ENCODE measurements at places on chromosomes 7 and 10. TPM values are rescaled to one million over a fixed set of nuclear protein-coding genes. Genes with fewer than 3 reads are reported as not detected.

GPC2 gene
- total RNA-seq, result 0.70 TPM

FFAR4 gene
- 0.08 TPM for total RNA-seq

GPER1 gene
- total RNA-seq, result 1.2 TPM

PPP1R3C gene
- 28.3 TPM for total RNA-seq

NFE2L3 gene
- total RNA-seq, result 8.1 TPM

PCLO gene
- 0.98 TPM for total RNA-seq

GPR37 gene
- 0.51 TPM for total RNA-seq

TUBAL3 gene
- total RNA-seq, result 0.21 TPM

FAM237B gene
- not detected for total RNA-seq

TMEM236 gene
- 0.06 TPM for total RNA-seq

TMEM178B gene
- 1.3 TPM for total RNA-seq

NCF1 gene
- total RNA-seq, result 0.17 TPM

SLC13A1 gene
- not detected for total RNA-seq

SLC18A3 gene
- not detected for total RNA-seq

KIF20B gene
- 16.9 TPM for total RNA-seq

EIF4EBP2 gene
- 17.3 TPM for total RNA-seq

SP8 gene
- total RNA-seq, result not detected

SFRP5 gene
- 2.7 TPM for total RNA-seq

EVX1 gene
- total RNA-seq, result 0.13 TPM

RAB11FIP2 gene
- 8.5 TPM for total RNA-seq

CLDN3 gene
- total RNA-seq, result 3.6 TPM

TMEM225B gene
- total RNA-seq, result 0.89 TPM

CNPY1 gene
- total RNA-seq, result not detected

PGAM2 gene
- total RNA-seq, result not detected

HTR7 gene
- 0.24 TPM for total RNA-seq

AGR3 gene
- total RNA-seq, result not detected

GPR26 gene
- not detected for total RNA-seq

TLX1 gene
- not detected for total RNA-seq

SLC29A3 gene
- 25.1 TPM for total RNA-seq

TMEM176A gene
- total RNA-seq, result not detected

ANKRD1 gene
- 43.9 TPM for total RNA-seq

NODAL gene
- total RNA-seq, result not detected

POLR2J2 gene
- total RNA-seq, result 0.58 TPM

CPA5 gene
- not detected for total RNA-seq

CTAGE8 gene
- total RNA-seq, result not detected

IFIT1B gene
- not detected for total RNA-seq

NANOS1 gene
- 2.8 TPM for total RNA-seq

STRIP2 gene
- 7.1 TPM for total RNA-seq

LLCFC1 gene
- total RNA-seq, result not detected

CYREN gene
- 81.5 TPM for total RNA-seq

BMPER gene
- total RNA-seq, result 4.3 TPM

PRPS1L1 gene
- not detected for total RNA-seq

C10orf67 gene
- total RNA-seq, result not detected

PNLIPRP1 gene
- total RNA-seq, result not detected

GTF2IRD1 gene
- total RNA-seq, result 25.8 TPM

ATP6V0E2 gene
- total RNA-seq, result 61.2 TPM

MKI67 gene
- 57.6 TPM for total RNA-seq

NPFFR1 gene
- total RNA-seq, result not detected

FGF8 gene
- total RNA-seq, result not detected

DRGX gene
- total RNA-seq, result 0.08 TPM

CPA2 gene
- total RNA-seq, result 0.30 TPM

NPC1L1 gene
- total RNA-seq, result 0.06 TPM

DKK1 gene
- total RNA-seq, result 499 TPM

SBDS gene
- 108 TPM for total RNA-seq

LIPA gene
- 48.1 TPM for total RNA-seq

AGR2 gene
- total RNA-seq, result 110 TPM
